Stimulated activated CD4-positive, alpha-beta T cell treated with anti-CD3 and anti-CD28 coated beads, TNF-alpha, amount 100 ng/mL, for 48 hours (primary cell): ENCODE measurements at places on chromosomes 2 and 18.

DNA sequence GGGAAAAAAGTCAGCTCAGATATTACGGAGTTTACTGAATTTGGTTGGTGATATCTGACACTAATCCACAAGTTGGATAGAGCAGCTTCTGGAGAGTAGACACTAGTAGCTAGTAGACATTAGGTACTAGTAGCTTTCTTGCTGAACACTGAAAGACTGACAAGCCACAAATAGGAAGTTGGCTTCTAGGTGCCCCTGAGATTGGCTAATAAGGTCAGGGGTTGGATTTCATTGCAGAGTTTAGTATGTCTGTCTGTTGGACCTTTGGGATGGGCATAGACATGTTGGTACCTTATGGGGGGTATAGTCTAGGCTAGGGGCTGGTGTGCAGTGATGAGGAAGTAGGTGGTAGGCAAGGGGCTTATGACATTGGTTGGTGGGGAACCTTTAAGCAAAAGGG is 164.9 kb upstream of the LRRTM1 start:
- no peak for DNase-seq

- no peak for DNase-seq
Measured at GRCh38 chr2:219184121-219184520, 6.0 kb downstream of the RETREG2 start.

DNA sequence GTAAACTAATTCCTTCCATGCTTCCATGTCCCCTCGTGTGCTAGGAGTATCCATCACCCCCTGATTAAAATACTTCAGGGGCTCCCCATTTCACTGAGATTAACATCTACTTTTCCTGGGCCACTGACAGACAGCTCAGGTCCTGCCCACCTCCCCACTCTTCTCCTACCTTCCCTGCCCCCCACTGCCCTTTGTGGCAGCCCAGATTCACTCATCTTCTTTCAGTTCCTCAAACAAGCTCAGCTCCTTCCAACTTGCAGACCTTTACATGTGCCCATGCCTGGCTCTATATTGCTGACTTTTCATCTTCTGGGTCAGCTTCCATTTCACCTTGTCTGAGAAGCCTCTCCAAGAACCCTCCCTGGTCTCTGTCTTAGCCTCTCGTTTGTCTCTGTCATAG is 12.0 kb downstream of the RUFY4 start:
- DNase-seq, result no peak

DNA sequence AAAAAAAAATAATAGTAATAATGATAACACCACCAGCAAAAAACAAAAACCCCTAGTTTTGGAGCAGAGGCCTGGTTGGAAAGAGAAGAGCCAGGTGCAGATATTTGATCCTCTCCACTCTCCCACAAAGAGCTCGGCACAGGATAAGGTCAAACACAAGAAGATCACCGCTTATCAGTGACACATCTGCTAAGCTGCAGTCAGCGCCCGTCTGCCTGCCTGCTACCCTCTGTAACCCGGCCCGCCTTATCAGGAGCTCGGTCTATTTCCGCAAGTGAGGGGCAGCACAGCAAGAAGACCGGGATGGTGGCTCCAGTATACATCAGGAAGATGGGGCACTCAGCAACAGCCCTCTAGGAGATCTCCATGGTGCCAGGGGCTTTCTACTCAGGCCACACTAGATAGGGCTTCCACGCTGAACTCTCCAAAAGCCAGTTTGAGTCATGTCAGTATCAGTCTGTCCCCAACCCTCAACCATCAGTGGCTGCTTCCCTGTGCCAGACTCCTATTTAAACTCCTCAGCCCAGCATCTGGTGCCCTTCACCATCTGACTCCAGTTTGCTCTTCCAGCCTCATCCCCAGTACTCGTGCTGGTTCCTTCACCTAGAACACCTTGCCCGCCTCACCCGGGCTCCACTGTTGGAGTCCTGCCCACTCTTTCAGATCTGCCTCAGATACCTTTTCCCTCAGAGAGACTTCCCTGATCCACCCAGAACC is 67.3 kb upstream of the PPP1CB start:
- no peak for DNase-seq

DNA sequence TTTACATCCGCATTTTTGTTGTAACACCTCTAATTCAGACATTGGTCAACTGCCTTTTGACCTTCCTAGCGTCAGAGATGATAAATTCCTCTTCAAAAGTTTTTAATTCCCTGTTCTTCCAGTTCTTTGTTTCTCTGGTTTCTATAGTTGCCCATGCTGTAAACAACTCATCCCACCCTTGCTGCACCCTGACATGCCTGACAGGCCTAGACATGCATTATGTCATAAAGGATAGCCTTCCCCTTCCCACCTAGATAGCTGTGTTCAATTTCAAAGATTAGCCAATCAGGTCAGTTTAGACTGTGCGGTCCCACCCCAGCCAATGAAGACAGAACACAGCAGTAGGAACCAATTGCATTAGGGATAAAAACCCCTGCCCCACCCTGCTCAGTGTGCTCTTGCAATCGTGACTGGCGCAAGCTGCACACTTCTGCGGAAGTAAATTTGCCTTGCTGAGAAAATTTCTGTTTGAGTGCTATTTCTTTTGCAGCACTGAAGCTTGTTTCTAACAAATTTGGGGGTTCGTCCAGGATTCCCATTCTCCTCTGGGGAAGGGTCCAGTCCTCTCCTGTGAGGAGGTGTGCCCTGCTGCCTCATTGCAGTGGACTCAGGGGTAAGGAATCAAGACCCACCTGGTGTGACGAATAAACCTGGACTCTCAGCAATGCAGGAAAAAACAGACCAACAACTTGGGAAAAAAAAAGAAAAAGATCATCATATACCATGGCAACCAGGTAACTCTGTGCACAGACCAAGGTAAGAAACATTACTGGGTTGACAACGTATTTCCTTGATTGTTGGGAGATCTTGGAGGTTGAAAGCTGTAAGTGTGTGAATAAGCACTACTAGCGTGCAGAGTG is 9.1 kb upstream of the SAP130 start:
- no peak for DNase-seq

DNA sequence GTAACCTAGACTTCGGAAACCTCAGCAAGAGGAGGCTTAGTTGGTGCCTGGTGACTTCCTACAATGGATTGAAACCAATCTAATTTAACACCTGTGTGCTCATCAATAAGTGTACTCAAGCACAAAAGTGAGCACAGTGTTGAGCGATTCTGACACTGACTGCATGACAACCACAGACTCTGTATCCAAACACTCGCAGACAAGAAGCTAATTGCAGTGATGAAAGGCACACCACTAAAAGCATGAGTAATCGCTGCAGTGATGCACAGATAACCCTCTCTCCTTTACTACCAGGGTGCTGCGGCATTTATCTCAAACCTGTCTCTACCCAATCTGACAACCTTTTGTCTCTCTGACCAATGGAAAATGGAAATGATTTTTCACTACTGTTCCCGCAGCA is 168.1 kb downstream of the AFF3 start:
- no peak for DNase-seq

GRCh38 chr2:127386246-127386645 is 1.5 kb downstream of the MAP3K2 start:
- no peak for DNase-seq
